ENCODE measurements at places on chromosomes 2 and 18.

DNA sequence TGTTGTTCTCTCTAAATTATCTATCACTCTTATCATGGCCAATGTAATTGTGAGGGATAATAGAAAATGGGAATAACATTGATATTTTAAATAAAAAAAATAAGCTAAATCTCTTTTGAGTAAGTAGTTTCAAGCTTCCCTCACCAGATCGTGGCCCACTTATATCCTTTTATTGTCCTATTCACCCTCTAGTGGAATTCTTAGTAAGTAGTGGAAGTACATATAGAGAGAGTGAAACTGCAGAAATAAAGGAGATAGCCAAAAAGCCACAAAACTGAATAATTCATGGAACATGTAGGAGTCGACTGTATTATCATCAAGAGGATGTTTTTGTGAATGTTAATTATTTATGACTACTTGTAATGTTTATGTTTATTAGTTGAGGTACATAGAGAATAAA is 66.1 kb upstream of the DTNA start:
- DNase-seq: no peak

- no peak for DNase-seq
Measured at GRCh38 chr2:3207091-3207491, 170.5 kb downstream of the EIPR1 start.

DNA sequence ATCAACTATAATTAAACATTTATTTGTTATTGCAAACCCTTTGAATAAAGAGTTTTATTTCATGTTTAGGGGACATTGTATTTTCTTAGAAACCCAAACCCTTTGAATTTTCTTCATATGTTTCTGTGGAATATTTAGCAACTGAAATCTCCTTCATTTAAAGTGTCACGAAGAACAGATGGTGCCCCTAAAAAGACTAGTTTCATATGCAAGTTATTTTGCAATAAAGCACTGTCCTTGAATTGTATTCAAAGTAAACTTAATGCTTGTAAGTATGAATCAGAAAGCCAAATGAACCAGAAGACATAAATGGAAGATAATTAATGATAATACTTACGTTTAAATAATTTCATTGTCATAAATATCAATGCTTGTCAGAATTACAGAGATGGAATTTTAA is 151.9 kb upstream of the CWC22 start:
- DNase-seq: no peak

DNA sequence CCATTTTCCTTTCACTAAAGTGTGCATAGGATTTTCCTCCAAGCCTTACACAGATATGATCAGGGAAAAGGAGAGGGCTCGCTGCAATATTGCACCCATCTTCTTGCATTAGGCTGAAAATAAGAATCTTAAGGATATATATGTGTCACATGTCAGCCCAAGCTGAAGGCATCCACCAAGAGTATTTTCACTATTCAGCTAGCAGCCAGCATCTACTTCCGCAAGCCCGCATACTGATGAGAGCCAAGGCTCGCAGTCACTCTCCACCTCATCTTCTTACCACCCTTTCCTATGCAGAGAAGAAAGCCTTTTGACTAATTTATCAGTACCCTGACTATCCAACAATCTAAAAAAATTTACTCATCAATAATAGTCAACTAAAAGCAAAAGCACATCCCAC is 6.1 kb downstream of the TMEM163 start:
- no peak for DNase-seq

- no peak for DNase-seq
Measured at GRCh38 chr2:135055182-135055786, 3.2 kb downstream of the RAB3GAP1 start.

DNA sequence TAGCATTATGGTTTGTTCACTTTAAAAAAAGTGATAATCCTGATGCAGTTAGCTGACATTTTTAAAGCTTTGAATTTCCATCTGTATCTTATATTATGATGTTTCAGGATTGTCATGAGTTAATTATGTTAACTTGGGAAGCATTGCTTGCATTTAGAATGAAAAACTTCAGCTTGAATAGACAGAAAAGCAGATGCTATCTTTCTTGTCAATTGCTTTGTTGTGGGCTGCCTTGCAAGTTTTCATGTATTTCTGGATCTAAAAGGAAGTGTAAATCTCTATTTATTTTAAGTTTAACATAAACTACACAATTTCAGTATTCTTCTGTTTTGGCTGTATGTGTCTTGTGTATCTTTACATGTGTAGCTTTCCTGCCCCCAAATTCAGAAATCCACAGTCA is 479.5 kb downstream of the ARHGAP15 start:
- DNase-seq: no peak

DNA sequence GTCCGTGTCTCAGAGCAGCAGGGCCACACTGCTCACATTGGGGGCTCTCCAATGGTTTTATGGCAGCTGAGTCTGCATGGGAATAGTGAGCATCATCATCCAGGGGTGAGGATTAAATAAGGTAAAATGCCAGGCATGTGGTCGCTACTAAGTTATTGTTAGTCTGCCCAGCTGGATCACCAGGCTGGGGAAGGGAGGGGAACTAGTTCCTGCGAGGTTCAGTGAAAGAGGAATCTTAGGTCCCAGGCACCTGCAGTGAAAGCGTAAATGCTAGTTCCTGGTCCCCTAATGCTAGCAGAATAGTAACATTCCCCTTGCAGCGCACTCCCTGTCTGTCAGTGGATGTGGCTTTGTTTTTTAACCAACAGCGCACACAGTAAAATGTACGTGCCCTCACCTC is 60.1 kb downstream of the ARHGEF4 start:
- DNase-seq: no peak

GRCh38 chr18:8654503-8655451 is 45.5 kb downstream of the RAB12 start:
- no peak for DNase-seq

DNA sequence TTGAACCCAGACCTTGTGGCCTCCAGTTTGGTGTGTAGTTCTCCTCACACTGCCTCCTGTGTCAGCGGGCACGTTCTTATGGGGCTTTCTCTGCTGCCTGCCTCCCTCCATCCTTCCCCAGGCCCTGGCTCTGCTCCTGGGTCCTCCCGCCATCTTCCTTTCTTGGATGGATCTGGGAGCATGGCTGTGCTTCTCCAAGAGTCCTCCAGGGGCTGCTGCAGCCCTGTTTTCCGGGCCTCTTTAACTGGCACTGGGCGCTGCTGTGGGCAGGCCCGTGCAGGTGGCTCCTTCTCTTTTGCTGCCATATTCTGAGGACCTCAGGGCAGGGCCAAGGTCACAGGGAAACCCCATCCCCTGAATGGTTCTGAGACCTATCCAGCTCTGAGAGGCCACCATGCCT is 17.8 kb downstream of the THNSL2 start:
- no peak for DNase-seq

GRCh38 chr2:171478345-171478744 is 43.9 kb upstream of the CYBRD1 start:
- no peak for DNase-seq

DNA sequence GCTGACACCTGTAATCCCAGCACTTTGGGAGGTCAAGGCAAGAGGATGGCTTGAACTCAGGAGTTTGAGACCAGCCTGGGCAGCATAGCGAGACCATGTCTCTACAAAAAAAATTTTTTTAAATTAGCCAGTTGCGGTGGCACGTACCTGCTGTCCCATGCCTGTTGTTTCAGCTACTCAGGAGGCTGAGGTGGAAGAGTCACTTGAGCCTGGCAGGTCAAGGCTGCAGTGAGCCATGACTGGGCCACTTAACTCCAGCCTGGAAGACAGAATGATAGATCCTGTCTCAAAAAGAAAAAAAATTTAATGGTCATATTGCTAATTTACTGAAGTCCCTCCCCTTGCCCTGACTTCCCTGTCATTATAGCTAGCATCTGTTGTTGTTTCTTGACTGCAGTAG is 112.6 kb downstream of the ARHGAP28 start:
- DNase-seq: no peak

GRCh38 chr2:183474912-183475695 is 350.9 kb downstream of the NUP35 start:
- DNase-seq: no peak

GRCh38 chr2:239824866-239825704 is 200.1 kb downstream of the NDUFA10 start:
- no peak for DNase-seq

DNA sequence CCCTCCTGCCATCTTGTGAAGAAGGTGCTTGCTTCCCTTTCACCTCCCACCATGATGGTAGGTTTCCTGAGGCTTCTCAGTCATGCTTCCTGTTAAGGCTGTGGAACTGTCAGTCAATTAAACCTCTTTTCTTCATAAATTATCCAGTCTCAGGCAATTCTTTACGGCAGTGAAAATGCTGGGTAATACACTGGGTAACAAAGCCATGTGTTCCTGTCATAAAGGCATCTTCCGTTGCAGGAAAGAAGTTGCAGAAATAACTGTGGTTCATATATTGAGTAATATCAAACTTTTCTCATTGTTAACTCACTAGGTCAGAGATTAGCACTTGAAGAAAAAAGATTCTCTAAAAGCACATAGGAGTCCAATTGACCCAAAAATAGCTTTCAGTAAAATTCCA is 163.9 kb upstream of the HNMT start:
- no peak for DNase-seq

DNA sequence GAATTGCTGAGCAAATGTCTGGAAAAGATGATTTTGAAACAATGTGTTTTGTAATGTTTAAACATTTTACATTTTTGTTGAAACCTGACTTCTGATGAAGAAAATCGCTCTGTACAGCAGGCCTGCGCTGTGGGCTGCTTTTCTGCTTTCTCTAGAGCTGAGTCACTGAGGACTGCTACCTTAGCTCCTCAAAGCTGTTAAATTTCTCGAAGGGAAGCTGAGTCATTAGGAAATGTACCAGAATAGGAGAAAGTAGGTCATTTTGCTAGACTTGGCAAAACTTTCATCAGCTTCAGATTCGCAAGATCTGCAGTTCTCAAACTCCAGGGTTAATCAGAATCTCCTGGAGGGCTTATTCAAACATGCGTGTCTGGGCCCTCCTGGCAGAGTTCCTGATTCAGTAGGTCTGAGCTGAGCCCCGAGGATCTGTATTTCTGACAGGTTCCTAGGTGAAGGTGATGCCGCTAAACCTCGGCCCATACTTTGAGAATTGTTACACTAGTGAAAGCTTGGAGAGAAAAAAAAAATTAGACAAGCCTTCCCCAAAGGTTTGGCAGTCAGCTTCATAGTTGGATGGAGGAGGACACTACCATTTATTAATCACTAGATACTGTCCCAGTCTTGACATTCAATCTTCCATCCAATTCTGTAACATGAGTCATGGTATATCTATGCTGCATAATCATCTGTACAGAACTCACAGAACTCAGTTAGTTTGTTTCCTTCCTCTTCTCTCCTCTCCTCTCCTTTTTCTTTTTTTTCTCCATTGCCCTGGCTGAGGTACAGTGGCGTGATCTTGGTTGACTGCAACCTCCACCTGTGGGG is 297.6 kb downstream of the PARD3B start:
- DNase-seq: peak; percentile 10

GRCh38 chr2:14700753-14701152 is 68.2 kb downstream of the LRATD1 start:
- DNase-seq: no peak

GRCh38 chr2:46392561-46393346 is 86.6 kb upstream of the TMEM247 start:
- no peak for DNase-seq

DNA sequence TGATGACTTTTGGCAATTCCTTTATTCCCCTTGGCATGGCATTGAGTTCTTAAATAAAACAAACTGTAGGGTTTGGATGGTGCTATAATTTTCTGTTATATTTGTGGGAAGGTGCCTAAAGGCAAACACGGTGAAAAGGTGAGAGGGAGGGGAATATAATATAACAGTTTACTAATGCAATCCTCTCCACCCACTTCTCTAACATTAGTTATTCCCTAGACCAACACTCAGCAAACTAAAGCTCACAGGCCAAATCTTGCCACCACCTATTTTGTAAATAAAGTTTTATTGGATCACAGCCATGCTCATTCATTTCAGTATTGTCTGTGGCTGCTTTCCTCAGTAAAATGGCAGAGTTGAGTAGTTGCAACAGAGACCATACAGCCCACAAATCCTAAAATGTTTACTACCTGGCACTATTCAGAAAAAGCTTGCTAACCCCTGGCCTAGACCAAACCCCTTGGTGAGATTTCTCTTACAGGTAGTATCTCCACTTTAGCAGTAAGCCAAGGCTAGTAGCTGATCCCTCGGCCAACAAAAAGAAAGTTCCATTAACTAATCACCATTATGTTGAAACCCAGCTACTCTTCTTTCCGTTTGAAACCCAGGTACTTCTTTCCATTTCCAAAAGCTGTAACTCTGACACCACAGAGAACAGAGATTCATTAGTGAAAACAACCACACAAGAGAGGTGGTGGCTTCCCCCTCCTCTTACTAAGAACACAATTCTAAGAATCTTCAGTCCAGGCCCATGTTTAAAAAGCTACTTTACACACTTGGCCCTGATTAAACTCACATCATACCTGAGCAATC is 136.1 kb upstream of the CHAC2 start:
- peak; percentile 4 for DNase-seq

GRCh38 chr18:72160510-72161445 is 383.4 kb downstream of the CBLN2 start:
- DNase-seq: no peak

- no peak for DNase-seq
Measured at GRCh38 chr18:54228364-54228763, 3.9 kb upstream of the MBD2 start.

GRCh38 chr2:212005085-212005671 is 533.4 kb downstream of the ERBB4 start:
- no peak for DNase-seq

- peak; percentile 23 for DNase-seq
Measured at GRCh38 chr2:202700075-202700901, 65.5 kb downstream of the FAM117B start.

GRCh38 chr2:117137371-117137770 is 677.1 kb upstream of the DDX18 start:
- no peak for DNase-seq

DNA sequence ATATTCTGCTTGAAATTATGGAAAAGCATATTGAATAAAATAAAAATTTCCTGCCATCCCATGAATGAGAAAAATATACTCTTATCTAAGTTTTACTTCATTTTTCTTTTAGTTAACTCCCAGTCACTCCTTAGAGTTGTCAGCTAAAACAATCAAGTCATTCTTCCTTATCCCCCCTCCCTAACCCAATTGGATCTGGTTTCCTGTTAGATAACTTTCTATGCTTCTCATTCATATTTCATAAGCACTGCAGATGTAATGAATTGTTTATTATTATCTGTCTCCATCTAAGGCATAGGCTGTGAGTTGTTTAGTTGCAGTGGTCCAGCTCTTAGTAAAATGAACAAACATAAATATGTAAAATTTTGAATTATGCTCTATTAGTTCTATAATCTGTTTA is 244.0 kb upstream of the GCFC2 start:
- no peak for DNase-seq

- no peak for DNase-seq
Measured at GRCh38 chr18:47847635-47848034, 82.8 kb downstream of the SMAD2 start.

GRCh38 chr2:176392744-176393414 is 123.6 kb downstream of the MTX2 start:
- no peak for DNase-seq

Measured in stimulated activated naive CD8-positive, alpha-beta T cell treated with anti-CD3 and anti-CD28 coated beads, Interleukin-15, amount 100 ng/mL, for 72 hours (primary cell).